Panc1 (cell line): ENCODE measurements at places on chromosomes 7 and 10. TPM values are rescaled to one million over a fixed set of nuclear protein-coding genes. Genes with fewer than 3 reads are reported as not detected.

GRCh38 chr7:151246851-151247580 lies 1.5 kb downstream of the SMARCD3 start:
- no peaks in the 10 kb centered on the region for H3K27me3 ChIP-seq
- H3K4me3 ChIP-seq, result peak overlapping the region; percentile 75
- H3K4me1 ChIP-seq, result peaks cover 44% of the 10 kb centered on the region
- DNase-seq, result no peak

GRCh38 chr10:116164291-116164690 lies 108.7 kb downstream of the GFRA1 start:
- H3K27me3 ChIP-seq, result no peaks in the 10 kb centered on the region
- H3K27ac ChIP-seq, result no peak overlapping the region
- H3K36me3 ChIP-seq, result no peaks in the 10 kb centered on the region
- no peaks in the 10 kb centered on the region for H3K4me1 ChIP-seq
- no peak overlapping the region for H3K4me3 ChIP-seq

DNA sequence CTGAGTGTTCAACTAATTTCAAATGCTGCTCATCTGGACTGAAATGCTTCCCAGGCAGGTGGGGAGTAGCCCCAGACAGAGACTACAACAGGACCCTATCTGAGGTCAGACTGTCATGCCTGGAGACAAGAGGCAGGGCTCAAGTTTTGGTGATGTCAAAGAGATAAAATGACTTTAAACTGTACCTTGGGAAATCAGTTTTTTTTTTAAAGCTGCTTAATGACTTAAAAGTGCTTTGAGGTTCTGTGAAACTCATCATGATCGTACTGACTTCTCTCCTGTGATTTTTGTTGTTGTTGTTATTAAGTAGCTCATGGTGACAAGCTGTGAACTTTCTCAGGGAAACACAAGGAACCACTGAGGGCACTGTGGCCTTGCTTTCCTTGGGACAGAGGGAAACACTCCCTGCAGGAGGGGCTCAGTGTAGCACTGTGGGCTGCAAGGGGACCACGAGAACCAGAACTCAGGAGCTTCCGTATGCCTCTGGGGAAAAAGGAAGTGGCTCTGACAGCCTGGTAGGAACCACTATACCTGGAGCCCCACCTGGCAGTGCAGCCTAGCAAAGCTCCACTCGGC lies 9.5 kb downstream of the HIPK2 start:
- H3K27me3 ChIP-seq, result no peaks in the 10 kb centered on the region
- no peak overlapping the region for H3K4me3 ChIP-seq
- no peak for DNase-seq
- no peak overlapping the region for H3K27ac ChIP-seq
- no peaks in the 10 kb centered on the region for H3K36me3 ChIP-seq
- H3K4me1 ChIP-seq, result peaks cover 10% of the 10 kb centered on the region

- H3K4me1 ChIP-seq, result no peaks in the 10 kb centered on the region
- H3K4me3 ChIP-seq, result no peak overlapping the region
- H3K36me3 ChIP-seq, result no peaks in the 10 kb centered on the region
- H3K27me3 ChIP-seq, result no peaks in the 10 kb centered on the region
- no peak for DNase-seq
Measured at GRCh38 chr10:8350250-8350967, 295.9 kb downstream of the GATA3 start.

- DNase-seq, result no peak
- no peaks in the 10 kb centered on the region for H3K36me3 ChIP-seq
- H3K4me1 ChIP-seq, result no peaks in the 10 kb centered on the region
- H3K4me3 ChIP-seq, result no peak overlapping the region
- no peaks in the 10 kb centered on the region for H3K27me3 ChIP-seq
Measured at GRCh38 chr7:53812135-53812534, 730.0 kb upstream of the VSTM2A start.

DNA sequence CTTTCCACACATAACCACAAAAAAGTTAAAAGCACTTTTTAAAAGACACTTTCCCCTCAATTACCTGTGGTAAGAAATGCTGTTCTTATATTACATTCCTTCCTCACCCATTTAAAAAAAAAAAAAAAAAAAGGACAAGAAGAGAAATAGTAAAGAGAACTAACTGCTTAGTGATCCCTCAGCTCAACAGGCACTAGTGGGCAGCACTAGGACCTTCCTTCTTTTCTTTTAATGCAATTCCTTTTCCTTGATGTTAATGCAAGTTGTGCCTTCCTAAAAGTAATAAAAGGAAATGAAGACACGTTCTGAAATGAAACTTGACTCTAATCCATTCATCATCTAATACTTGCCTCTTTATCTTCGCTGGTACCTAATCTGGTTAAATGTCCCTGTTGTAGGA lies 189.7 kb downstream of the TCF7L2 start:
- no peak for DNase-seq
- no peaks in the 10 kb centered on the region for H3K27me3 ChIP-seq
- H3K27ac ChIP-seq, result no peak overlapping the region
- H3K4me3 ChIP-seq, result no peak overlapping the region
- no peaks in the 10 kb centered on the region for H3K4me1 ChIP-seq

- no peaks in the 10 kb centered on the region for H3K27me3 ChIP-seq
- H3K27ac ChIP-seq, result no peak overlapping the region
- DNase-seq, result no peak
- no peak overlapping the region for H3K4me3 ChIP-seq
- no peaks in the 10 kb centered on the region for H3K36me3 ChIP-seq
Measured at GRCh38 chr10:123944661-123945060, 53.1 kb upstream of the CPXM2 start.

DNA sequence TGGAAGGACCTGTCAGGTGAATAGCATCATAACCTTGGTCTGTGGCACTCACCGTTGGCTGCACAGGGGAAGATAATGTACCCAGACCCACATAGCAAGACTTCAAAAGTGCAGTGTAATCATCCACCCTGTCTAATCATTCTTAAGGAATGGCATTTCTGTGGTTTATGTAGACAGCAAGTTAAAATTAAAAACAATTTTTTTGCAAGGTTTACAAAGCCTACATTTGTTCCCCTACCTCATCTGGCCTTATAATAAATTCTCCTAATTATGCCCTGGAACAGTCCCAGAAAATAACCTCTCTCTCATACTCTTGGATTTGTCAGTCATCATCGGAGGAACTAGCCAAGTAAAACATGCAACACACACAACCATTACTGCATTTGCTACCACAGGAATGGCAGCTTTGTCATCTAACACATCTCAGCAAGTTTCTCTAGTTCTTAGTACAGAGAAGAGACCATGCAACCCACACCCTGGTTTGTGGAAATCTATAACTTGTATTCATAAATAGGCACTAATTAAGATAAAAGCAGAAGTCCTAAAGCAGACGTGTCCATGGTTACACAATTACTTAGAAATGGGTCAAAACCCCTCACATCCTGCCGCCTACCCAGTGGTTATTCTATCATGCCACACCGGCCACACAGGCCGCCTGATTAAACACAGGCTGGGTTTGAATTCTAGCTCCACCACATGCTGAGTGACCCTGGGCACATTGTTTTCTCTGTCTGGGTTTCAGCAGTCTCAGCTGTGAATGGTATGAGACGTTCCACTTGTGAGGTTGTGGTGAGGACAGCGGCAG lies 19.1 kb downstream of the ABLIM1 start:
- H3K27ac ChIP-seq, result peak overlapping the region; percentile 96
- H3K4me3 ChIP-seq, result no peak overlapping the region
- no peaks in the 10 kb centered on the region for H3K36me3 ChIP-seq
- no peak for DNase-seq
- peaks cover 89% of the 10 kb centered on the region for H3K4me1 ChIP-seq

DNA sequence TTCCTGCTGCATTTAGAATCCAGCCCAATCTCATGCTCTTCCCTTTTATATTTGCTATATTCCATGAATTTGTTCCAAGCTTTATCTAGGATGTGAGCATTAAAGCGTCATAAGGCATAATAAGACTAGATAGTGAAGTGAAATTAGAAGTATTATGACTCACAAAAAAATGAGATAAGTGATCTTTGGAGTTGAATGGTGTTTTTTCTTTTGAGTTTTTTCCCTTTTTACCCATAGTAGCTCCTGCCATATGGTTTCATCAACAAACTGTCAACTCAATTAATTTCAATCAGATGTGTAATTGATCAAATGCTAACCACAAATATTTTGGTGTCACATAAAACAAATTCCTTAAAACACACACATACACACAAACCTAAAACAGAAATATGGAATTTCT lies 17.0 kb downstream of the KLHDC10 start:
- H3K4me1 ChIP-seq, result no peaks in the 10 kb centered on the region
- H3K4me3 ChIP-seq, result no peak overlapping the region
- DNase-seq, result no peak
- H3K36me3 ChIP-seq, result no peaks in the 10 kb centered on the region
- no peak overlapping the region for H3K27ac ChIP-seq

DNA sequence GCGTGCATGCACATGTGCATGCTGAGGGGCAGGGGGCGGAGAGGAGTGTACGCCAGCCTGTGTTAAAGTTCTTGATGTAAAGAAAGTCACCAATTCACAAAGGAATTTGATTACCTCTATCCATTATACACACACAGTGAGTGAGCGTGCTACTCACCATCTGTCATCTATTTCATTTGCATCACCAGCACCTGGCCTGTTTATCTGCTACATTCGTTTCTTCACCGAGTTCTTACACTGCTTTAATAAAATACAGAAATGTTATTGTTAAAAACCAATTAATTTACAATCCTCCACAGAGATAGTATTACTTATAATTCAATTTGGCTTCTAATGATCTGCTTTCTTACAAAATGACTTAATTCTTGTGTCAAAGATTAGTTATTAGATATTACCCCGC lies 32.6 kb downstream of the NEUROD6 start:
- DNase-seq, result no peak
- no peaks in the 10 kb centered on the region for H3K4me1 ChIP-seq
- H3K36me3 ChIP-seq, result no peaks in the 10 kb centered on the region
- no peak overlapping the region for H3K27ac ChIP-seq
- H3K4me3 ChIP-seq, result no peak overlapping the region
- H3K27me3 ChIP-seq, result peaks cover 7% of the 10 kb centered on the region

DNA sequence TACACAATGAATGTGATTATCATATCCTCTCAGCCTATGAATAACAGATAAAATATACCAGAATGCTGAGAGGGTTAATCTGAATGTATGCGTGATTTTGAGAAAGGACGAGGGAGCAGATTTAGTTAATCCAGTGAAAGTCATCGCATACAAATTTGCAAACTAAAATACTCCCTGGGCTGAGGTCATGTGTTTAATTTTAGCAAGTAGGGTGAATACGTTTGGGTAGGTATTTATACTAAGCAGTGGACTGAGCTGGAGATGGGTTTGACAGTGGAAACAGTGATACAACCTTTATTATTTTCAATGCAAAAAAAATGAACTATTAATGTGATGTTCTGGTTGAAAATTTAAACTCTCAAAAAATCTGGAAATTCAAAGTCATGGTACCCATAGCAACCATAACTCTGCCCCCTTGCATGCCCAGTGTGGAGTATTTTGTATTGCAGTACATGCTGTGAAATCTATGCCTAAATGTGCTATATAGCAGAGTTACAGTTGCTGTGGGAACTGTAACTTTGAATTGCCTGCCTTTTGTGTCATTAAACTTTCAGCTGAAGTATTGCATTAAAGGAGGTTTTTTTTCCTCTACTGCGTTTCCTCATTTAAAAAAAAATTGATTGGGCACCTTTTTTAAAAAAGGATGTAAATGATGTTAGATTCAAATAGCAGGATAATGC lies 9.5 kb upstream of the ARID5B start:
- H3K27ac ChIP-seq, result peak overlapping the region; percentile 19; the same call in 1 of the 2 replicates
- no peaks in the 10 kb centered on the region for H3K36me3 ChIP-seq
- no peak overlapping the region for H3K4me3 ChIP-seq

- H3K4me1 ChIP-seq, result peaks cover 18% of the 10 kb centered on the region
- H3K27ac ChIP-seq, result no peak overlapping the region
- no peak for DNase-seq
Measured at GRCh38 chr10:72027498-72027897, 60.9 kb downstream of the SPOCK2 start.

CC2D2B gene
- total RNA-seq, result 0.21 TPM

ZSWIM8 gene
- total RNA-seq, result 109 TPM

MYPN gene
- 39.1 TPM for total RNA-seq

PLEKHS1 gene
- 0.21 TPM for total RNA-seq
